Peyer's patch (tissue), 4 donors: ENCODE measurements at places on chromosomes 2 and 18.

DNA sequence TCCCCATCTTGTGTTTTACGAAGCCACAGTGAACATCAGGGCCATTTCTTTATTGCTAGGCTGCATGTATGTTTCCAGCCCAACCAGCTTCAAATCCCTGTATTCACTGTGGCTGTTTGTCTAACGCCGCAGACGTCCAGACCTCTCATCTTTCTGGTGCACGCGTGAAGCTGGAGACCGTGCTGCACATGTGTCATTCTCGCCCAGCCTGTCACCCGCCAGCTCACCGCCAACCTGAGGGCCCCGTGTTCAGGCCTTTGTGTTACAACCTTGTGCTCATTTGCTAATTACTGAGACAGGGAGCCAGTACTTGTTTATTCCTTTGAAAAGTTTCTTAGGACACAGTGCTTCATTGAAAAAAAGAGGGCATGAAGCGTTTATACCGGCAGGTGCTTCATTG, 21.4 kb downstream of the SALL3 start:
- no peak for DNase-seq

GRCh38 chr18:35051641-35052377, 10.6 kb downstream of the MAPRE2 start:
- no peak for DNase-seq

- DNase-seq = no peak
Measured at GRCh38 chr2:241199897-241200821, 11.7 kb downstream of the ANO7 start.

DNA sequence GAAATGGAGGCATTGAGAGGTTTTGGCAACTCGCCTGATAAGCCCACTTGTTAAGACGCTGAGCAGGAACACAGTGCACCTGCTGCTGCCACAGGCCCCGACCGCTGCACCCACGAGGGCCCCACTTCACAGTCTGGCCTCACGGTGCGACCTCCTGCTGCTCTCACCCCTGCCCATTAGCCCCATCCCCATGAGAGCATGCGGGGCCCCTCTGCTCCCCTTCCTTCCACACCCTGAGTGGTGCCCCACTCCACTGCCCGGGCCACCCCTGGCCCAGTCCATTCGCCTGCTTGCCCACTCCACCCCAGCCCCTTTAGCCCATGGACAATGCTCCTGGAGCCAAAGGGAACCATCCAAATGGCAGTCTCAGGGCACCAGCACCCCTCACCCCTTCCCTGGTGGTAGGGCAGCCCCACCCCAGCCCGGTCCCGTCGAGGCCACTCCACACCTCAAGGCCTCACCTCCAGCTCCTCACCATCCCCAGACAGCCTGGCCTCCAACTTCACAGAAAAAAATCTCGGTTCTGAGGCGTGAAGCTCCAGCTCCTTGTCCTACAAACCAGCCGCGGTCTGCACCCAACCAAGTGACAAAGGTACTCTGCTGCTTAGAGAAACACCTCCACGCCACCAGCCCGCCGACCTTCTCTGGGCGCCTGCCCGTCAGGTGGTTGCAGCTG, 6.7 kb upstream of the GPR55 start:
- no peak for DNase-seq

DNA sequence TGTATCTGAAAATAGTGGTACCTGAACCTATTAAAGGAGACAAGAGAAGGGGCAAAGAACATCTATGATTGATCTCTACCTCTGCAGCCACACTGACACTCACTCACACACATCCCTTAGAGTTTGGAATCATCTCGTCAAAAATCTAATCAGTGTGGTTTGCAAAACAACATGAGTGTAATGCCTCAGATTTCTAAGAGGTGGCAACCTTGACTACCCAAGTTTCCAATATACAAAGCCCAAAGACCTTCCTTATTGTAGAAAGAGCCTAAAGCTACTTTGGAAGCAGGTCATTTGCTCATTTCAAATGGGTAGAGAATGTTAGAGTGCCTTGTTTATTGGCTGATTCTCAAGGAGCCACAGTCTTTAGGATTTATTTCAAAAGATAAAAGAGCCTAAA, 444.9 kb downstream of the ARHGAP15 start:
- DNase-seq = no peak
